ENCODE measurements at places on chromosomes 6 and 20.

DNA sequence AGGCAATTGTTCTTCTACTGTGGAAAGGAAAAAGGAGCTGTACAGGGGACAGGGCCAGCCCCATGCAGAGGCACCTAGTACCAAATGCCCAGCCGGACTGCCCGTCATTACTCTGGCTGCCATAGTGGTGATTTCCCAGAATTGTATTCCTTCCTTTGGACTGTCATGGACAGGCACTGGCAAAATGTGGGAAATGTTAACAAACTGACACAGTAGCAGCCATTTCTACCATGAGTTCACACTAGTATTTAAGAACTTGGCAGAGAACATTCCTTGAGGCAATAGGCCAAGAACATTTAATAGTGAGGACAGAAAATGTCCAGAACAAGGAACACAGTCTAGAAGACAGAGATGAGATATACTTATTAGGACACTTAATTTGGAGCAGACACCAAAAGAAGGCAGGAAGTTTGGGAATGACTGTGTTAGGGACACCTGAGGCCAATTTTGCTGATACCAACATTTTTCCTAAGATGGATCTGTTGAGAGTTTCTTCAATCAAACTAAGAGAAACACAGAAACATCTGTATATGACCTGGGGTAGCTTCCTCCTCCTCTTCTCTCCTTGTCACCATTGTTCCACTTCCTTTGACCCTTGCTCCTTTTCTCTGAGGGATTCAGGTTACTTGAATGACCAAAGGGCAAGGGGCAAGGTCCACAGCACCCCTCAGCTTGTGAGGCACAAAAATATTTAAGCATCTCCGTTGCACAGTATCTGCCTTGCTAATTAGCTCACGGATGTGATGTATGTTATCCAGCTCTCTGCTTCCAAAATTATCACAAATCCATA lies 14.9 kb downstream of the ADTRP start:
- no peak for DNase-seq

- DNase-seq = no peak
Measured at GRCh38 chr20:53124803-53125202, 152.6 kb downstream of the TSHZ2 start.

DNA sequence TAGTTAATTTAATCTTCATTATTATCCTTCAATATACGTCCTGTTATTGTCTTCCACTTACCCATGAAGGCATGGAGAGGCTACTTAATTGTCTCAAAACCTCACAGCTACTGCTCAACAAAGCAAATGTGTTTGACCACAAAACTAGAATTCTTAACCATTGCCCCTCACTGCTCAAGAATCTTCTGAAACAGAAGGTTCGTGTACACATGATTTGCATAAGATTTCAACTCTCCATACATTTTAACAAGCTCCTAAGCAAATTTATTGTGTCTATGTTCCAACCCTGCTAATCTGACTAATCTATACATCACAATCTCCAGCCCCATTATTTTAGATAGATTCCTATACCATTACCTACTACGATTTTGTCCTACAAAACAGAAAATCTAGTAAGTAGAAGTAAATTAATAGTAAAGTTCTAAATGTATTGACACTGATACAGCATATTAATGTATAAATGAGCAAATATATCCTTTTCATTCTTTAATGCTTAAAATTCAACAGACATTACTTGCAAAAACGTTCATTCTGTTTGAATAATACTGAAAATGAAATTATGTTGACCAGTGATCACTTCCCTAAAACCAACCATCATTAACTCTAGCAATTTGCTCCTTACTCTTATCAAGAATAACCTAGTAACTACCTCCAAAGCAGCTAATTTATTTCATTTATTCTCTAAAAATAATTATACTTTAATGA lies 89.7 kb upstream of the RNF217 start:
- no peak for DNase-seq

DNA sequence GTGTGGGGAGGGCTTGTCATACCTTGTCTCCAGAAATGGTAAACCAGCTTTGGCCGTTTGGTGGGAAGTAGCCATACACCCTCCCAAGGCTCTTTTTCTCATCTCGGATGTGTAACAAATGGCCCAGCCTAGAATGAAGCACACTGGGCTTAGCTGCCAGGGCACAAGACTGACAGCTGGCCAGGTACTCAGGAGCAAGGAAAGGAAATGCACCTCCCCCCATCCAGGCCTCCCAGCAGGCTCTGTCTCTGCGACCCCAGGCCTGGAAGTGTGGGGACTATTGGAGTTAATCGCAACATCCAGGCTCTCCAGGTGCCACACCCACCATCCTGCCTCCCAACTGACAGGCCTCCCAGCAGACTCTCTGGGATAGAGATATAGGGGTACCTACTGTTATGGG lies 43.0 kb downstream of the MRS2 start:
- DNase-seq = no peak

- DNase-seq = peak; percentile 35
Measured at GRCh38 chr20:51171141-51171540, 148.2 kb upstream of the KCNG1 start.

DNA sequence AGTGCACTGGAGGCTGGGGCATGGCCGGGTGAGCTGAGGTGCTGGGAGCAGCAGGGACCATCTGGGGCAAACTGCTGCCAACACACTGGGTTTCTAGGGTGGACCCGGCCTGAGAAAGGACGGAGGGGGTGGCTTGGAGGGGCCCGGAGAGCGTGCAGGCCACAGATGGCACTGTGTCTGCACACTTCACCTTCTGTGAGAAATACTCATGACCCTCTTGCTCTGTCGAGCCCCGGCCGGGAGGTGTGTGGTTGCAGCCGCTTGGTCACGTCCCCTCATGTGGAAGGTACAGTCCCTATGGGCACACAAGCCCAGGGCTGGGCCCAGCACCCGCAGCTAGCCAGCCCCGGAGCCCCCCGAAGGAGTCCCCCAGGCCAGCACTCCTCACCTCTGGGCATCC lies 59.7 kb downstream of the RBM38 start:
- DNase-seq = no peak

GRCh38 chr6:139370283-139370998 lies 4.0 kb downstream of the CITED2 start:
- DNase-seq = no peak

DNA sequence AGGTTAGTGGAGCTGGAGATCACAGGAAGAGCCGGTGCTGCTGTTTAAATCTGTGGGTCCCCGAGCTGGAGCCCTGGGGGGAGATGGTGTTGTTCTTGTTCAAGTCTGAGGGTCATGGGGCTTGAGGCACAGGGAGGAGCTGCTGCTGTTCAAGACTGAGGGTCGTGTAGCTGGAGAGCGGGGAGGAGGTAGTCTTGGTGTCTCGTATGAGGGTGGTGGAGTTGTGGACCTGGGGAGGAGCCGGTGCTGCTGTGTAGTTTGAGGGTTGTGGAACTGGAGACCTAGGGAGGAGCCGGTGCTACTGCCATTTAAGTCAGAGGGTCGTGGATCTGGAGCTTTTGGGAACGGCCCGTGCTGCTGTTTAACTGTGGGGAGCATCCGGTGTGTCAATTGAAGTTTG lies 112.2 kb upstream of the SULF2 start:
- no peak for DNase-seq

DNA sequence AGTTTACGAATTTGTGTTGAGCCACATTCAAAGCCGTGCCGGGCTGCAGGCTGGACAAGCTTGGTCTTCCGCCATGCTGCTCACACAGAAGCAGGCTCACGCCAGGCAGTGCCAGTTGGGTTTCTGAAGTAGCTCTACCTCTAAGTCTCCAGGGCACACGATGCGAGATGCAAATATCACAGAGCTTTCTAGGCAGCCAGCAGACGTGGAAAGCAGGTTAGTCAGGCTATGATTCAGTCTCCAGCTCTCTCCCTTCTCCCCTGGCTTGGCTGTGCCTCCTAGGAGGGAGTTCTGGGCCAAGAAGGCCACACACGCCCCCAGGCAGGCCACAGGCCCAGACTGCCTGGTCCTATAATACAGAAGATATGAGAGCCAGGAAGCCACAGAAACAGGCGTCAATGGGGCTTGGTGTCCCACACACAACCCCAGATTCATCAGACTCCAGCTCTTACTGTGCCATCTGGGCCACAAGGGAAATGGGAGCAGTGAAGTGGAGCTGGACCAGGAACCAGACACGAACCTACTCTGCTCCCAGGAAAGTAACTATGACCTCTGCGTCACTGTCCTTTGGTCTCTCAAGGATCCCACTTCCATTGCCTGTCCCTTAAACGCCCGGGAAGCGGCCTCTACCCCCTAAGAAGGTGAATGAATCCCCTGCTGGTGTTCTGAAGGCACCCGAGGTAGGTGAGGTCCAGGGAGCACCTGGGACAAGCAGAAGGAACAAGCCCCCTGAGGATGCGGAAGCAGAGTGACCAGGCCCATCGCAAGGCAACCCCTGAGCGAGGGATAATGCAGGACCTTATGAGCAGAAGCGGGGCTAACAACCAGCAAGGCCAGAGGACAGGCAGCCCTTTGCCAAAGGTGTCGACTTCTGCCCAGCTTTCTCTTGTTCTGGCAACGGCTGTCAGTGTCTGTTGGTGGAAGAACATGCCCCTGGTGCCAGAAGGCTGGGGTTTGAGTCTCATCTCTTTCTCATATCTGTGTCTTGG lies 61.2 kb downstream of the GFOD1 start:
- no peak for DNase-seq

DNA sequence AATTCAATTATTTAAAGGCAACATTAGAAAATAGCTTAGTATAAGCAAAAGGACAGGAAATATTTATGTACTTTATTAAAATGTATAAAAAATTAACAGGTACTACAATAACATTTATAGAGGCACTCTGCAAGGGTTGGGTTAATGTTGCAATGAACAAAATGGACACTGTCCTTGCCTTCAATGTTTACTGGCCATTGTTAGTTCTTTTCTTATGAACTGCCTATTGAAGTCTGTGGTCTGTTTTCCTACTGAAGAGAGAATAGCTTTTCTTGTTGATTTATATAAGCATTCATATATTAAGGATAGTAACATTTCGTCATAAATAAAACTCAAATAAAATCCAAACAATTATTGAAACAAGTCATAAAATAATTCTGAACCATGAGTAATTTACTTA lies 135.3 kb upstream of the BEND6 start:
- DNase-seq = no peak

DNA sequence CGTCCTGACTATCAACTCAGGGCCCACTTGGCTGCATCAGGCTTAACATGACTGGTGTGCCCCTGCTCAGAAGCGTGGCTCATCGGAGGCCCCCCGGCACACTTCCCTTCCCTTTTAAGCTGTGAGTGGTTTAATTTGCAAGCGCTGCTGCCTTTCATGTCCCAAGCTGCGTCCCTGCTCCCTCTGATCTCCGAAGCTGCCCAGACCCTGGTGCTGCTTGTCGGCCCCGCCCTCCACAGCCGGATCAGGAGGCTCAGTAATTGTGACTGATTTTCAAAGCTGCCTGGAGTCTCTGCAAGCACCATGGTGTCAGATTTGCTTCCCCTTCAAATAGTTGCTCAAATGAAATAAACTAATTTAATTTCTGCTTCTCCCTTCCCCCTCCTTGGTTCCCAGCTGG lies 71.1 kb downstream of the CDH22 start:
- no peak for DNase-seq

GRCh38 chr6:109865968-109866367 lies 112.1 kb upstream of the GPR6 start:
- DNase-seq = no peak

GRCh38 chr6:56156643-56157042 lies 90.7 kb downstream of the COL21A1 start:
- DNase-seq = no peak

DNA sequence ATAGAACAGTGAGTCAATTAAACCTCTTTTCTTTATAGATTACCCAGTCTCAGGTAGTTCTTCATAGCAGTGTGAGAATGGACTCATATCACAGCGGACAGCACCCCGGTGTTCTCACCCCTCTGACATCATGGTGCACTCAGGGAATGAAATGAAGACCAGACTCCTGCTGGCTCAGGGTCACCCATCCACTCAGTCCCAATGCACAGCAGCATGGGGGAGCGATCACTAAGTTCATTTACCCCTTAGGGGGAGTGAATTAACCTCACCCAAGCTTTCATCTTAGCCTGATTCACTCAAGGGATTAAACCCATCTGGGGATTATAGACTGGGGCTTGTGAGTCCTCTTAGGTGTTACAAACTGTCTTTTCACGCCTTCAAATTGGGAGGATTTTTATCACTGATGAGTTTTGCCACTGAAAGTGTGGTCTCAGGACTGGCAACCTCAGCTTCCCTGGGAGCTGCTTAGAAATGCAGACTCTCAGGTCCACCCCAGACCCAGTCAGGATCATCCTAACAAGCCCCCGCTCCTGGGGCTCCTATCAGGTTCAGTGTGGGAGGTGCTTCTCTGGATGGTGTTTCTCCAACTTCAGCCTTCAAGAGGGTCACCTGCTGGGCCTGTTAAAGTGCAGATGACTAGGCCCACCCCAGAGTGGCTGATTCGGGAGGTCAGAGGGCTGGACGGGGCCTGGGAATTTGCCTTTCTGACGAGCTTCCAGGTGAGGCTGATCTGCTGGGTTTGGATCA lies 44.3 kb upstream of the FRMD1 start:
- no peak for DNase-seq

GRCh38 chr20:48711696-48712464 lies 115.9 kb downstream of the PREX1 start:
- DNase-seq = no peak

DNA sequence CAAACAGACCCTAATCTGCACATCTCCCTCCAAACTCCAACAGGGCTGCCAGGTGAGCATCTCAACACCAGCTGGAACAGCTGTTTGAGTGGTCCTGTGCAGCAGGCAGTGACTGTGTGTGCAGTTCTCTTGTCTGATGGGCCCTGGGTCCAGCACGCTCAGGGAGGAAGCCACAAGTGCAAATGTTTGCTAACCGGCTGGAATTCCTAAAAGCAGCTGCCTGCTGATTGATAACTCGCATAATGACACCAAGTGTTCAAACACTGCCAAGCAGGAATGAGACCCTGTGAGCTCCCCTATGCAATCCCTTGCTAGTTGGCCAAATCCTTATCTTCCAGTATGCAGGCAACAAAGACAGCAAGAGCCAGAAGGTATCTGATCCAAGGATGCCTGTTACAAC lies 650.6 kb downstream of the CBLN4 start:
- DNase-seq = no peak

DNA sequence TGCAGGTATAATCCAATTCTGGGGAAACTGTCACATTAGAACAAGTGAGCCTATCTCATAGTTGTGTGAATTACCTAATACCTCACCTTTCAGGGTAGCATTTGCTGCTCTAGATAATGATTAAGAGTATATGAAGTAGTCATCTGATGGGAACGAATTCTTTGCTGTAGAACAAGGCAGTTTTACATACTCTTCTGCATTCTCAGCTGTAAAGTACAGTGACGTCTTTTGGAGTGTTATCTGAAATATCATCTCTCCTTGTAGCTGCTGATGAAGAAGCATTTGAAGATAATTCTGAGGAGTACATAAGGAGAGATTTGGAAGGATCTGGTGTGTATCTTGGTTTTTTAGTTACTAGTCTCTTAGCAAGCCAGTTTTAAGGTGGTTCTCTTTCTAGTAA lies 28.4 kb downstream of the CSE1L start:
- DNase-seq = no peak

Data from keratinocyte (primary cell).